ENCODE measurements at places on chromosomes 2 and 18.

DNA sequence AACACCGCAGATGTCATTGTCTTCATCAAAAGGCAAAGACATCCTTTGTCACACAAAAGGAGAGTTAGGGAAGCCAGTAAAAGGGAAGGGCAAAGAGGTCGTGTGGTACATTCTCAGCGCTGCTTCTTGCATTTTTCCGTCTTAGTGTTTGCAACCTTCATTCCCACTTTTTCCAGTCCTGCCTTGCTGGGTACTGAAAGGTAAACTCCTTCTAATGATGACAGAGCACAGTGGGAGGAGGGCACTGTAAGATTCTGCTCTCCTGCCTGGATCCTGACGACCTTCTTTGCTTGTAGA lies 424.3 kb upstream of the MEX3C start:
- no peak for DNase-seq

GRCh38 chr2:170204298-170204951 lies 26.5 kb downstream of the MYO3B start:
- DNase-seq, result no peak

DNA sequence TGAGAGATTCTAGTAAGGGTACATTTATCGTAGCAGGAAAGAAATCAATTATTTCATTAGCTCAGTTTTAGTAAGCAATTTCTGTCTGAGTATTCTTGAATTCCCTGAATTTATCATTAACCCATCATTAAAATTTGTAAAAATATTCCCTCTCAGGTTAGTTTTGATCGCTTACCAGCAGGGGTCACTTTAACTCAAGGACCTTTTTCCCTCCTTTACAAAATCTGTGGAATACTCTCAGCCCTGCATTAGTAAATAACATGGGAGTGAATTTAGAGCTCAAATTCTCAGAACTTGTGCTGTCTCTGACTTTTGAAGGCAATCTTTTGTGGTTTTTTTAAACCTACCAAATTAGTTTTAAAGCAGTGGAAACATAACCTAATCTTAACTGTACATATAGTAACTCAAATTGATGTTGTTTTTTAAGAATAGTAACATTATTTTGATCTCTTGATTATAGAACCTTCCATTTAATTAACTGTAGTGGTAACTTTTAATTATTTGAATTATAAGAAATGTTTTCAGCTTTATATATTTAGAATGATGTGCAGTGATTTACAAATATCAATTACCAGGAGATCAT lies 97.2 kb downstream of the AGPS start:
- no peak for DNase-seq

DNA sequence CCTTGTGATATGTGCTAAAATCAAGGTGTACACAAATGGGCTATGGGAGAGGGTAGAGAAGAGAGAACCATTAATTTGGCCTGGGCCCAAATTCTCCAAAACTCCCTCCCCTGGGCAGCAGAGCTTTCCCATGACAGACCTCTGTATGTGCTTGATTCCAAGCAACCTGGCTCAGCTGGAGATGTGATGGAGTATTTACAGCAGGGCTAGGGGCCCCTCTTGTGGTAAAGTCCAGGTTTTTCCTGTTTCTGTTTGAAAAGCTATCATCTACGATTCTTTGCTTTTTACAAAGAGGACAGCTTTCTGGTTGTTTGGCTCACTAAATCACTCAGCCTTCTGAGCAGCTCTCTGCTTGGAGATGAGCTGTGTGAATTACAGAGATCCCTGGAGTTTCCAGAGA lies 40.3 kb downstream of the KCNS3 start:
- no peak for DNase-seq

GRCh38 chr2:36405183-36405582 lies 49.6 kb downstream of the CRIM1 start:
- DNase-seq, result no peak

DNA sequence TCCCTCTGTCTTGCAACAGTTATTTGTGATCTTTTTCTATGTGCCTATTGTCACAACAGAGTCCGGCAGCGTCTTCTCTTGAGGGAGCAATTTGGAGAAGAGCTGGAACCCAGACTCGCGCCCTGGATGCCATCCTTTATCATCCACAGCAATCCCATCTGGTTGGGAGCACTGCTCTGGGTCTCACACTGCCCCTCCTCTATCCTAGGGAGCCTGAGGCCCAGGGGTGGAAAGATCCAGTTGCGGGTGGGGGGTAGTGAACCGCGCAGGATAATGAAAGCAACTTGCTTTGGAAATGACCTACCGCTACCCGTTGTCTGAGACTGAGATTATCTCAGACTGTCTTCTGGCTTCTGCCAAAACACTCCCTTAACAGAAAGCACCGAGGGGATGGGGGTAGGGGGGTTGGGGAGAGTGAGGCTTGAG lies 713 bp downstream of the WBP1 start:
- DNase-seq, result no peak

DNA sequence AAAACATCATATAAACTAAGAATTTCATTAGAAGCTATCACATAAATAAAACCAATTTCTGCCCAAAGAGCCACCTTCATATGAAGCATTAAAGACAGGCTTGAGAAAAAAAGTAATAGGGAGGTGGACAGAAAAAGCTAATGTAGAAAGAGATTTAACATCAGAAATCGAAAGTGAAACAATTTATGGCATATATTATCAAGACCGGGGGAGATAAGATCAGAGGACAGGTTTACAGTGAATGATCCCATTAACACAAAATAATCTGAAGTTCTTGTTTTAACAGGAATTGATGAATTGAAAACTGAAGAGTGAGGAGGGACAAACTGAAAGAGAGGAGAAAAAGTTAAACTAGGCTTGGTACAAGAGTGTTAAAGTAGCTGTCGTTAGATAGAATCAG lies 786.3 kb upstream of the FSHR start:
- DNase-seq, result no peak

GRCh38 chr2:54640834-54641540 lies 82.5 kb upstream of the EML6 start:
- no peak for DNase-seq

DNA sequence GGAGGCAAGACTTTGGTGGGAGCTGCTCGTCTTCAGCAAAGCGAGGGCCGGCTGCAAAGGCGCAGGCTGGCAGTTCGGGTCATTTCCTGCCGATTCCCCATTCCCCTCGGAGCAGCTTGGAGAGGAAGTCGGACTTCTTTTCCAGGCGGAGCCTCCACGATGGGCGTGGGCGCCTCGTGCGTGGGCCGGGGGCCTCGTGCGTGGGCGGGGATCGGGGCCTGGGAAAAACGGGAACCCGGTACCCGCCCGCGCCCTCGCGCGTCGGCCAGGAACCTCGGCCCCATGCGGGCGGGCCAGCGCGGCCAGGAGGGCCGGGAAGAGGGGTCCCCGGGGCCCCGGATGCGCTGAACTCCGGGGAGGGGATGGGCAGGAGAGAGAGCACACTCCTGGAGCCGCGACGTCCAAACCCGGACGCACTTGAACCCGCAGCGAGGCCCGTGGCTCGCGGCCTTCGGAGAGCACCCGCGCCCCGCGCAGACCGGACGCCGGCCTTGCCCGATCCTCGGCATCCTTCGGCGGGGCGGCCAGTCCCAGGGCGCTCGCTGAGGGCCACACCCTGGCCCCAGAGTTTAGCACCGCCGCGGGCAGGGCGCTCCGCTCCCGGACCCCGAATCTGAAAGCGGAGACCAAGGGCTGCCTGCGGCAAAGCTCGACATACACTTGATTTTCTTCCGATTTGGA lies 368.4 kb downstream of the MTX2 start:
- DNase-seq, result peak; percentile 38

DNA sequence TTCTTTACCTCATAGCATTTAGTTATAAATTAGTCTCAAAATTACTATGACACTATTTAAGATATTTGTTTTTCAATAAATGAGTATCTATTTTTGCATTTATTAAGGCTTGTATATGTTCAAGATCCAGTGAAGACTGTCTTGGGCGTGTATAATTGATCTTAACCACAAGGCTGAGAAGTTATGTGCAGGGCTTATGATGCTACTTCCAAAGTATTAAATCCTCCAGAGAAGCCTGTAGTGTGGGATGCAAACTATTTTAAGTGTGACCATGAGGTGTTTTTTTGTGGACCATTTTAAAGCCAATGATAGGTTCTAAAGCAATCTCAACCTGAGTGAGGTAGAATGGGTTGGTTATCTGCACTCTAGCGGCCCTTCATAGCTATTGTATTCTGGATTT lies 219.9 kb downstream of the ZNF407 start:
- DNase-seq, result no peak

DNA sequence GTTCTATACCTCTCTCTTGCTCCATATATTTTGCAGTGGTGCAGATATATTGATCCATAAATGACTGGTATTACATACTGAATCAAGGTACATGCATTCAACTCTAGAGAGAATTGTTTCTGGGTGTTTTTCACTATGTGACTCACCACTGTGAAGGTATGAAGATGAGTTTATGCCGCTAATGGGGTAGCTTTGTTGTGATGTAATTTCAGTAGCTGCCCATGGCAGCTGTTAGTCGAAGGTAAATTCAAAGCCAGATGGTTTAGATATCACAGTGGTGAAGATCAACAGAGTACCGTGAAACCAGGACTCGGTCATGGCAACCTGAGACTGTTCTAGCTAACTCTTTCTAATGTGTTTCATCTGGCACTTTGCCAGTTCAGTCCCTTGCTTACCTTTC lies 50.4 kb downstream of the PKP4 start:
- DNase-seq, result no peak

DNA sequence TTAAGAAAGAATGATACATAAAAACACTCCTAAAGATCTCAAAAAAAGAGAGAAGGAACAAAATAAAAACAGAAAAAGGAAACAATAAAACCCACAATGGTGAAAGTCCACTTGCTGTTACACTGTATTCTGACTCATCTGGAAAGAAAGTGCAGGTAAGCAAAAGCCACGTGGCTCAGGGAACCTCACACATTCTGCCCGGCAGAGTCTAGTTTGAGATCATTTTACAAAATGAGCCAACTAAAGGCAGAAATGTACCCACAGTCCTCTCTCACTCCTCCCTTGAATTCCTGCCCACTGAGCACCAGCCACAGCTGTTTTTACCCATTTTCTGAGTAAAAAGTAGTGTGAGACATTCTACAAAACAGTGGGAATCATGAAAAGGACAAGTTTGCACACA lies 10.0 kb downstream of the KCNH7 start:
- DNase-seq, result no peak

DNA sequence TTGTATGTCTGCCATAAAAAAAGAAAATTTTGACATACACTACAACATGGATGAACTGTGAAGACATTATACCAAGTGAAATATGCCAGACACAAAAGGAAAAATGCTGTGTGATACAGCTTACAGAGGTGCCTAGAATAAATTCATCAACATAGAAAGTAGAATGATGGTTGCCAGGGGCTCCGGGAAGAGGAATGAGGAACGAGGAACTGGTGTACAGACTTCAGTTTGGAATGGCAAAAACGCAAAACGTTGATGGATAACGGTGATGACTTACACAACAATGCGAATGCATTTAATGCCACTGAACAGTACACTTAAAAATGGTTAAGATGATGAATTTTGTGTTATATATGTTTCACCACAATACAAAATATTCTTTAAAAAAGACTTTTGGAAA lies 61.0 kb downstream of the TTC21B start:
- DNase-seq, result no peak

- DNase-seq, result no peak
These were observed 74.7 kb downstream of the SMAD7 start for GRCh38 chr18:48875942-48876511.

- no peak for DNase-seq
These were observed 76.5 kb downstream of the STRN start for GRCh38 chr2:36889795-36890194.

GRCh38 chr2:236366397-236366796 lies 102.2 kb upstream of the ASB18 start:
- no peak for DNase-seq

DNA sequence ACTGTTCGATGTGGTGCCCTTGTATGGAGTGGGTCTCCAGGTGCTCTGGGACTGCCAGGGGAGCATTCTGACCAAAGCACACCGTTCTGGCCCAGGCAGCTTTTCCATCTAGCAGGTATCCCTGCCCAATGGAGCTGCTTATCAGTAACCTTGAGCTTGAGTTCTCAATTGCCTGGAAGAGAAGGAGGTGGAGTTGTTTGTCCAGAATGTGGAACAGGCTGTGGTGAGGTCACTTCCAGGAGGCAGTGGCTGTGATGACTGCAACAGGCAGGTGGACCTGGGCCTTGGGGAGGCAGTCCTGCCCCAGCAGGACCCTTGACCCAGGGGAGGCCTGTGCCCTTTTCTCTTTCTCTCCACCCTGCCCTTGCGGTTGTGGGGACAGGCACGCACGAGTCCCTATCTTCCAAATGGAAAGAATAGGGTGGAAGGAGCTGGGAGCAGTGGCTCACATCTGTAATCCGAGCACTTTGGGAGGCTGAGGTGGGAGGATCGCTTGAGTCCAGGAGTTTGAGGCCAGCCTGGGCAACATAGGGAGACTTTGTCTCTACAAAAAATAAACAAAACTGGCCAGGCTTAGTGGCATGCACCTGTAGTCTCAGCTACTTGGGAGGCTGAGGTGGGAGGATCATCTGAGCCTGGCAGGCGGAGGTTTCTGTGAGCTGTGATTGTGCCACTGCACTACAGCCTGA lies 66.2 kb upstream of the MCFD2 start:
- DNase-seq, result no peak

DNA sequence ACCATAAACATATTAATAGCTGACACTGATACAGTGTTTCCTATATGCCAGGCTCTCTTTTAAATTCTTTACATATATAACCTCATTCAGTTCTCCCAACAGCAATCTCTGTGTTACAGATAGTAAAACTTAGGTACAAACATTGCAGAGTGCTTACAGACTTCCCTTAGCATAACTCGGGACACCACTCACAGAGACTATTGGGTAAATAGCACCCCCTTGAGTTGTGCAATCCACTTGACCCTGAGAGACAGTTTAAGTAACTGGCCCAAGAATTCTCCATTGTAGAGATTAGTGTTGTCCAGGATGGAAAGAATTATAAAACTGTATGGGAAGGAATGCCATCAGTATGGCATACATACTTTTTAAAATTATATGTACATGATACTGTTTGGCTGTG lies 110.1 kb downstream of the POLE4 start:
- no peak for DNase-seq

- DNase-seq, result no peak
These were observed 28.2 kb upstream of the YWHAQ start for GRCh38 chr2:9658972-9659371.

GRCh38 chr2:62505109-62505749 lies 766 bp downstream of the TMEM17 start:
- DNase-seq, result no peak

Data from GM12892 (cell line).